ENCODE measurements at places on chromosomes 16 and 17.

DNA sequence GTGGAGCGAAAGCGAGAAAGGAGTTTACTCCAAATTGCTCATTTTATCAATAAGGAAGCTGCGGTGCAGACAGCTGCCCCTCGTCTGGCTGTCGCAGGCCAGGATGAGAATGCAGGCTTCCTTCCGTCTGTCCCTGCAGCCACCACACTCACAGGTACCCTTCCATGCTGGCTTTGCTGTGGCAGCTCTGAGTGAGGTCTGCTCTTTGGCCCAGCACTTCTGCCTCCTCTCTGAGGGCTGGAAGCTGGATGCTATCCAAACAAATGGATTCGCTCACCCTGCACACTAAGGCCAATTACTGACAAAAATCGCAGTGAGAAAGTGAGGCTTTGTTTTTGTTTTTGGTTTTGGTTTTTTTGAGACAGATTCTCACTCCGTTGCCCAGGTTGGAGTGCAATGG is 7.0 kb downstream of the ARMC7 start:
- DNase-seq, result no peak

GRCh38 chr17:82794781-82795482 is 43.1 kb downstream of the TBCD start:
- no peak for DNase-seq

- DNase-seq, result no peak
Measured at GRCh38 chr17:71109697-71110096, 940.4 kb downstream of the KCNJ2 start.

- DNase-seq, result no peak
Measured at GRCh38 chr17:42347198-42347597, 41.0 kb downstream of the STAT3 start.

GRCh38 chr17:73343168-73343634 is 31.4 kb upstream of the CDC42EP4 start:
- DNase-seq, result no peak

DNA sequence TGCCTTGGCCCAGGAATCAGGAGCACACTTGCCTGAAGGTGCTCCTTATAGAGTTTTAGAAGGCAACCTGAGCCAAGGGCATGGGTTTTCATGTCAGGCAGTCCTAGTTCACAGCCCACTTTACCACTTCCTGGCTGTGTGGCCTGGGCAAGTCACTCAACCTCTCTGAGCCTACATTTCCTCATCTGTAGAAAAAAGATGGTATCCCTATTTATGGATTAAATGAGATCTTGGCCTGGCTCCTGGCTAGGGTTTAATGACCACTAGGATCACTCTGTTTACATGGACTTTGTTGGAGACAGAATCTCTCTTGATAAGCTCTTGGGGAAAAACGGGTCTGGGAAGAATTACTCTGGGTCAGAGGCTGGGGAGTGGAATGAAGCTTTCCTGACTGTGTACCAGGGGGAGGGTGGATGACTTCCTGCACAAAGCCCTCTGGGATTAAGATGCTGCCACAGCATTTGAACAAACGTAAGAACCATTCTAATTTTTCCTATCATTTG is 2.3 kb downstream of the MT2A start:
- no peak for DNase-seq

DNA sequence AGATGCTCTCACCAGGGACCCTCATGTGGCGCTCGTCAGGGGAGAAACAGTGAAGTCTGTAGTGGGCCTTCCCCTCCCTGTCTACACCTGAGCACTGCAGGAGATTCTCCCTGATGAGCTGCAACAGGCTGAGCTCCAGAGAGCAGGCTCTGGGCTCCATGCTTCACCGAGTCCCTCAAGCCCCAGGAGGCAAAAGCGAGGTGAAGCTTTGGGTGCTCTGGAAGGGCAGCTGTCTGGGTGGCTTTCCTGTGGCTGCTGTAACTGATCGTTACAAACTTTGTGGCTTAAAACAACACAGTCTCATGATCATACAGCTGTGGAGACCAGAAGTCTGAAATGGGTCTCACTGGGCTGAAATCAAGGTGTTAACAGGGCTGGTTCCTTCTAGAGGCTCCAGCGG is 12.1 kb upstream of the CD300LD start:
- DNase-seq, result no peak

DNA sequence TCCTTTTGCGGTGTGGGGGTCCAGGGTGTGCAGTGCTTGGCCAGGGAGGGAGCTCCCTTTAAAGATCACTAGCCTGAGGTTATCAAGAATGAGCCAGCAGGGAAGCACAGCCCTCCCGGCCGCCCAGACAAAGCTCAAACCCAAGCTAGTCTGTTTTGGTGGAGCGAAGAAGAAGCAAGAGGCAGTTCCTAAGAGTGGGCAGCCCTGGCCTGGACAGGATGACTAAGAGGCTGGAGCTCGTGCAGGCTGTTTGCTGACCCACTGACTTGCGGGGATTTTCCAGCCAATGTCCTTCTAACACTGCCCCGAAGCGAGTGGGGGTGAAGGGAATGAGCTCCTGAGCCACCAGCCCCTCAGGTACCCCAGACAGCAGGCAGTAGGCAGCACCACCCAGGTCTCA is 134.4 kb downstream of the COPRS start:
- DNase-seq, result no peak

DNA sequence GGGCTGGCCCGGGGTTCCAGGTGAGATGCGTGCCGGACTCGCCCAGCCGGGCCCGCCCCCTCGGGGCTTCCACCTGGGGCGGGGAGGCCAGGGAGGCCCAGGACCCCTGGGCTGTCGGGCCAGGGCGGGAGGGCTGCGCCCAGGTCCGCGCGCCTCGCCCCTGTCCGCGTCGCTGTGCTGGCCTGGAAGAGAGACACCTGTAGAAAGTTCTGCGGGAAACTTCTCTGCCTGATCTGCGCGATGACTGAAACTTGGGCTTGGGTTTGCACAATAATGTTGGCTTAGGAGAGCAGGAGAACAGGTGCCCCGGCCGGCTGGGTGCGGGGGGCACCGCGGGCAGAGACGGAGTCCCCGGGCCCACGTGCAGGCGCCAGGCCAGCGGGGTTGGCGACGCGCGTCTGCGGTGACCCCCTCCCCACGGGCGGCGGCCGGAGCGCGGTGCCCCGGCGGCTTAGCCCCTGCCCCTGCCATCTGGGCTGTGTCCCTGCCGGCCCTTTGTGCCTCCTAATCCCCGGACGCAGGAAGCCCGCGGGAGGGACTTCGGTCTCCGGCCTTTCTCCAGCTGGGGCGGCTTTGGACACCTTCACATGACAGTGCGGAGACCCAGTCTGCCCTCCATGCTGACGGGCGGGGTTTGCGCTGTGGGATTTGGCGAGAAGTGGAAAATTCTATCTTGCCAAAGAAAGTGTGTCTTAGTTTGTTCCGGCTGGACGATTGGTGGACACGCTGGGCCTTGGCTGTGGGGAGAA is 483 bp downstream of the LLGL2 start:
- no peak for DNase-seq

DNA sequence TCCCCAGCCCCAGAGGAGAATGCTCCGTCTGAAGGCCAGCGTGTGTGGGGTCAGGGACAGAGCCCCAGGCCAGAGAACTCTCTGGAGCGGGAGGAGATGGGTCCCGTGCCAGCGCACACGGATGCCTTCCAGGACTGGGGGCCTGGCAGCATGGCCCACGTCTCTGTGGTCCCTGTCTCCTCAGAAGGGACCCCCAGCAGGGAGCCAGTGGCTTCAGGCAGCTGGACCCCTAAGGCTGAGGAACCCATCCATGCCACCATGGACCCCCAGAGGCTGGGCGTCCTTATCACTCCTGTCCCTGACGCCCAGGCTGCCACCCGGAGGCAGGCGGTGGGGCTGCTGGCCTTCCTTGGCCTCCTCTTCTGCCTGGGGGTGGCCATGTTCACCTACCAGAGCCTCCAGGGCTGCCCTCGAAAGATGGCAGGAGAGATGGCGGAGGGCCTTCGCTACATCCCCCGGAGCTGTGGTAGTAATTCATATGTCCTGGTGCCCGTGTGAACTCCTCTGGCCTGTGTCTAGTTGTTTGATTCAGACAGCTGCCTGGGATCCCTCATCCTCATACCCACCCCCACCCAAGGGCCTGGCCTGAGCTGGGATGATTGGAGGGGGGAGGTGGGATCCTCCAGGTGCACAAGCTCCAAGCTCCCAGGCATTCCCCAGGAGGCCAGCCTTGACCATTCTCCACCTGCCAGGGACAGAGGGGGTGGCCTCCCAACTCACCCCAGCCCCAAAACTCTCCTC is 10.4 kb downstream of the CX3CL1 start:
- no peak for DNase-seq

- DNase-seq, result no peak
Measured at GRCh38 chr16:66308096-66308495, 58.4 kb upstream of the CDH5 start.
